ENCODE measurements at places on chromosomes 1 and 21. TPM values are rescaled to one million over a fixed set of nuclear protein-coding genes. Genes with fewer than 3 reads are reported as not detected.

The APOBEC4 gene
- not detected for total RNA-seq

The BTBD19 gene
- total RNA-seq: 2.7 TPM

The DDR2 gene
- total RNA-seq: 8.4 TPM

The AADACL4 gene
- total RNA-seq: not detected

The TINAGL1 gene
- total RNA-seq: 0.40 TPM

The GSTM1 gene
- total RNA-seq: 33.5 TPM

The TNFSF4 gene
- 10.4 TPM for total RNA-seq

The RTCA gene
- 37.3 TPM for total RNA-seq
